Colonic mucosa (tissue), 4 donors: ENCODE measurements at places on chromosomes 5 and 9. TPM values are rescaled to one million over a fixed set of nuclear protein-coding genes. Genes with fewer than 3 reads are reported as not detected.

- no peaks in the 10 kb centered on the region for H3K36me3 ChIP-seq
- no peak overlapping the region for H3K4me3 ChIP-seq
- H3K27ac ChIP-seq, result no peak overlapping the region
Measured at GRCh38 chr5:111232311-111233051, 8.3 kb downstream of the CAMK4 start.

DNA sequence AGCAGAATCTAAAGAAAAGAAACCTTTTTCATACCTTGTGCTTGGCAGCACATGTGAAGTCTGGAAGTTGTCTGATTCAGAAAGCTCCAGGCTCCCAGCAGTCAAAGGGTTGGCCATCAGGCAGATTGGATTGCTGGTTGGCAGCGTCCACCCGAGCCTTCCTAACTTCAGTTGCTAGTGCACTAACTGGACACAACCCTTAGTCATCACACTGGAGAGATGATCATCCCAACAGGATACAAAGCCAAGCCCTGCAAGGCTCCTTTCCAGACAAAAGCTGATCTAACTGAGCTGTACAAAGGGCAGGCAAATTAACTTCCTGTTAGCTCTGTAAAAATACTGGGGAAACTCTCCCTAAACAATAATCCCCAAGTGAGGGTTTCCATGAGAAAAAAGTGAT, 185.6 kb downstream of the SNX18 start:
- no peaks in the 10 kb centered on the region for H3K36me3 ChIP-seq
- H3K4me1 ChIP-seq, result no peaks in the 10 kb centered on the region
- H3K27me3 ChIP-seq, result no peaks in the 10 kb centered on the region
- DNase-seq, result peak; percentile 43

GRCh38 chr5:207599-207998, 10.4 kb downstream of the CCDC127 start:
- no peak overlapping the region for H3K4me3 ChIP-seq
- H3K27ac ChIP-seq, result no peak overlapping the region
- no peaks in the 10 kb centered on the region for H3K27me3 ChIP-seq

DNA sequence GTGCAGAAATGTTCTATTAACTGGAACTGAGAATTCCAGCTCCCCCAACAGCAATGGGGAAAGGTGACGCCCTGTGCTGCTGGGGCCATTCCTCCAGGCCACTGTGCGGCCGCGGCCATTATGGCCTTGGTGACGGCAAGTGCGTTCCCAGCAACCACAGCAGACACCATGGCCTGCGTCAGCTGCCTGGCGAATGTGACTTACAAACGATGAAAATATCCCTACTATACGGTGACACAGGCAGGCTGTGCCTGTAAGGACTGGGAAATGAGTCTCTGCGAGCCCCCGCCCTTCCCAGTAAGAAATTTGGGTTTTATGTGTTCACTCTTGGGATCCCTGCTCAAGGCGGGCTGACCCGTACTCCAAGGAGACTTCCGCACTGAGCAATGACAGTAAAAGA, 20.6 kb downstream of the CLPTM1L start:
- no peaks in the 10 kb centered on the region for H3K27me3 ChIP-seq
- H3K36me3 ChIP-seq, result no peaks in the 10 kb centered on the region
- DNase-seq, result no peak
- no peaks in the 10 kb centered on the region for H3K4me1 ChIP-seq

GRCh38 chr5:114062932-114063867, 298.7 kb upstream of the KCNN2 start:
- H3K36me3 ChIP-seq, result no peaks in the 10 kb centered on the region
- no peaks in the 10 kb centered on the region for H3K27me3 ChIP-seq
- H3K27ac ChIP-seq, result no peak overlapping the region
- no peak overlapping the region for H3K4me3 ChIP-seq
- H3K4me1 ChIP-seq, result no peaks in the 10 kb centered on the region

EIF4E1B gene
- not detected for total RNA-seq

GRCh38 chr9:73565833-73566465, 414.3 kb downstream of the ANXA1 start:
- DNase-seq, result no peak
- no peak overlapping the region for H3K27ac ChIP-seq
- H3K4me1 ChIP-seq, result no peaks in the 10 kb centered on the region
- H3K4me3 ChIP-seq, result no peak overlapping the region
- no peaks in the 10 kb centered on the region for H3K36me3 ChIP-seq
- no peaks in the 10 kb centered on the region for H3K27me3 ChIP-seq
